ENCODE measurements at places on chromosomes 5 and 9.

GRCh38 chr9:133331641-133332380, 4.2 kb downstream of the SURF6 start:
- no peak for DNase-seq

DNA sequence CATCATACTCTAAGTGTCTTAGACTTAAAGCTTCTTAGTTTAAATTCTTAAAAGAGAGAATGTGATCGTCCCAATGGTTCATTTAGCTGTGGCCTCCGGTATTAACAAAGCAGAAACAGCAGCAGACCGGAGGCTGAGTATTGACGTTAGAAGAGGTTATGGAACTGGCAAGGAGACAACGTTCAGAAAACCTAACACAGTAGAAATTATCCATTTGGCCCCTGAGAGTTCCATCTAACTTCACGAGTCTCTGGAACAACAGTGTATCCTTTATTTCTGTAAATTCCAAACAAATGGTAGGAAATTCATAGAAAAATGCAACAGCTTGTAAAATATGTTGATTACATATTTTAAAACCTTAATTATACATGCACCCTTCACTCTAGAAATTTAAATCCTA, 107.3 kb upstream of the PTGER4 start:
- no peak for DNase-seq

GRCh38 chr5:116281309-116281708, 196.5 kb downstream of the COMMD10 start:
- no peak for DNase-seq

DNA sequence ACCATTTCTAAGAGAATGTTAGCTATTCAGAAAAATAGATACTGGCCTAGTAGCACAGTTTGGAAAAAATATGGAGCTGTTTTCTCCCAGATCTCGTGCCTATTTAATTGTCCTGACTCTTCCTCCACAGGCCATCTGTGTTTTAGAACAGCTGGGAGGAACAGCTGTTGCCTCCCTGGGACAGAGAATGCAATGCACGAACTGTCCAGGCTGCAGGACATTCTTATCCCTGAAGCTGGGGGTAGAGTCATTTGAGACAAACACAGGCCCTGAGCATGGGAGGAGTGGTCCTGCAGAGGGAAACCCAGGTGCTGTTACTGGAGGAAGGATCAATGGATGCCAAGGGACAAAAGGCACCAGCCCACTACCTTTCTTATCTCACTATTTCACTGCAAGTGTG, 20.9 kb upstream of the SPARC start:
- DNase-seq = no peak

All from suppressor macrophage (primary cell).